SHP77 treated with DMSO at 0.1 percent for 48 hours (cell line): ENCODE measurements at places on chromosomes 11 and 22.

DNA sequence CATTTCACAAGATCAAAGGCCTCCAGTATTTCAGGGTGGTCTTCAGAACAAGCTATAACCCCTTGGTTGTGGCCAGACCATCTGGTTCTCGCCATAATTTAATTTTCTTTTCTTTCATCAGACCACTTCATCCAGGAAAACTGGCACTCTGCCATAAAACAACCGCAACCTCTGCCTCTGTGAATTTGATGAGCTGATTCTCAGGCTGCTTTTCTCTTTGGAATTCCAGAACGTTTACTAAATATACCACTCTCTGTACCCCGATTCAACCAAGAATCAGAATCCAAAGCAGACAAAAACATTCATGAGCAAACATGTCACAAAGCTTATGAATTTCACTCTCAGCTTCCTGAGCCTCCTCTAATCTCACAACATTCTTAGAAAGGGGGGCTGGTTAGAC, 331.8 kb upstream of the SYN3 start:
- no peak for DNase-seq

GRCh38 chr22:48237466-48238283, 1475.2 kb downstream of the TBC1D22A start:
- no peak for DNase-seq

DNA sequence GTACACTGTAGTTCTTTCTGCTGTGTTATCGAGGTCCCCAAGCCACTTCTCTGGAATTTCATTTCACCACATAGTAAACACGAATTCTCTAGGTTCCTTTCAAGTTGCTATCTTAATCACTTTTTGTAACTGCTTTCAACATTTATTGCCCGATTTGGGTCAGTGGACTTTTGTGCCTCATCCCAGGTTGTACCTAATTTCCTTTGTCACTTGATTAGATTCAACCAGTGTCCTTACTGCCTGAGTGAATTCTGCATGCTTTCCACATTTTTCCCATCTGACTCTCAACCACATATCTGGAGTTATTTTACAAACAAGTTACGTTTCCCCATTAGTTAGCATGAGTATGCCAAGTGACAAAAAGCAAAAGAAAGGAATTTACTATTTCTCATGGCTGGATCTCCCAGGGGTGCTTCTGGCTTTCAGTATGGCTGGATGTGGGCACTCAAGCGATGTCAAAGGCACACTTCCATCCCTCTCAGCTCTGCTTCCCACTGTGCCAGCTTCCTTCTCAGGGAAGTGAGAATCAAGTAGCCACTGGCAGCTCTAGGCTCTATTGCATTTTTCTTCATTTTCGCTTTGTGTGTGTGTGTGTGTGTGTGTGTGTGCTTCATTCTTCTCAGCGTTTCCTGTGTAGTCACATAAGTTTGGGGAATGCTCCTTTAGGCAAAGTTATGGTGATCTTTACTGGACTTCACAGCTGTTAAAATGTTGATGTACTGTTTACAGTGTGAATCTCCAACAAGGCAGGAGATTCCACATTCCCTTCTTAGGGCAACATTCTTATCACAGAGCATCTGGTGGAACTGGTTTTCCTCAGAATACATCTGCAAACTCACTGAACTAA, 128.9 kb downstream of the DBX1 start:
- no peak for DNase-seq

GRCh38 chr11:28815110-28815509, 706.9 kb downstream of the METTL15 start:
- DNase-seq: no peak

DNA sequence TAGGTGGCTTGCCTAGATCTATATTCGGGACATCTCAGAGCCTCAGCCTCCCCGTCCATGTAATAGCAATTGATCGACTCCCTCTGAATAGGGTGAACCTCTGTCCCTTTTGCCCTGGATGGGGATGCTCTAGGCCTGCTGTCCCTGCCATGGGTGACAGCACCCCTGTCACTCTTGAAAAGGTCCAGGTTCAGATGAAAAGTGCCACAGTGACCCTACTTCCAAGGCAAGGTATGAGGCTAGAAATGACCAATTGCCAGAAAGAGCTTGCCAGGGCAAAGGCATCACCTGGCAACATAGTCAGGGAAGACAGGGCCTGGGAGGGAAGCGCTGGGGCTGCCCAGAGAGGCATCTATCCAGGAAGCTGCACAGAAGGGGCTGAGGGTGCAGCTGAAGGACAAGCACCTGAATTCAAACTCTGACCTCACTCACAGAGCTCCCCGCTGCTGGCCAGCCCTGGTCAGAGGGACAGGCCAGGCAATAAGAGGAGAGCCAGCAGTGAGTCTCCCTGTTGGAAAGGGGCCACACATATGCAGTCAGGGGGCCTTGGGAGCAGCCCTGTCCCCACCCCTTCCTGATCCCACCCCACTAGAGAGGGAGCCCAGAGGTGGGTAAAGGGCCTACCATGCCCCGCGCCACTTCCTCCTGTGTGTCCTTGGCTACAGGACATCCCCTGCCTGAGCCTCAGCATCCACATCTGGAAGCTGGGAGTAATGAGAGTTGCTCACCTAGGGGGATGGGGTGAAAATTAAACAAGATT, 9.0 kb upstream of the APOBEC3A start:
- no peak for DNase-seq

DNA sequence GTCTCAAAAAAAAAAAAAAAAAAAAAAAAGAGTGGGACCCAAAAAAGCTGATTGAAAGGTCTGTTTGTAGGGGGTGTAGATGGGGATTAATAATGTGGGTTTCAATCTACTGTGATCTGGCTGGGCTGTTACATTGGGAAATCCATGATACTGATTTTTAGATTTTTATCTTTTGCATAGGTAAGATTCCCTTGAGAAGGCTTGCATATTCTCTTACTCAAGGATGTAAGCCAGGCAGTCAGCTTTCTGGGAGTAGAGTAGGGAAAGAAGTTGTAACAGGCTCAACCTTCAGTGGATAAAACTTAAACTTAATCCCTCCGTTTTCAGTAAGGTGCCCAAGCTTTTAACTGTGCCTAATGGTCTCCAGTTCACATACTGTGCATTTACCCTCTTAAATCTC, 1.9 kb upstream of the CHEK1 start:
- no peak for DNase-seq

DNA sequence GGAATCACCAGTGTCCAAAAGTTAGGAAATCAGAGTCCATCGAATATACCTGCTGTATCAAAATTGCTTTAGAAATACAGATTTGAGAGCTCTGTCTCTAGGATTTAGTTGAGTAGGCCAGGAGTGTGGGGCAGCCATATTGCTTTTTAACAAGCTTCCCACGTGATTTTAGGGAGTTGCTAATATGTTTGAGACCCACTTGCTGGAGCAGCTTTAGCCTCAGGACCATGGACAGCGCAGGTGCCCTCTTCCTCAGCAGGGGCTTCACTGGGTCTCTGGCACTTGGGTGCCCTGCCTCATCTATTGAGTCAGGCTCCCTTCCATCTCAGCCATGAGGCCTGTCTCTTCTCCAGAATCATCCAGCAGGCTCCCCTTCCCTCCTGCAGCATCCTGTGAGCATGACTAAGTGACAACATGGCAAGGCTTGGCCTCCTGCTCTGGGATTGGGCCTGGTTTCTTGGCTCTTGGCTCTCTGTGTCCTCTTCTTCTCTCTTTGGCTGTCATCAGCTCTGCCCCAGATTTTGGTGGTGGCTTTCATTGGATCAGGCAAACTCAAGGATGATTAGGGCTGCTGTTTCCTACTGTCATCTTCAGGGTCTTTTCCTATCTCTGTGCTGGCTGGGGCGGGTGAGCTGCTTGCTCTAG, 70.0 kb downstream of the SGSM1 start:
- DNase-seq: no peak

DNA sequence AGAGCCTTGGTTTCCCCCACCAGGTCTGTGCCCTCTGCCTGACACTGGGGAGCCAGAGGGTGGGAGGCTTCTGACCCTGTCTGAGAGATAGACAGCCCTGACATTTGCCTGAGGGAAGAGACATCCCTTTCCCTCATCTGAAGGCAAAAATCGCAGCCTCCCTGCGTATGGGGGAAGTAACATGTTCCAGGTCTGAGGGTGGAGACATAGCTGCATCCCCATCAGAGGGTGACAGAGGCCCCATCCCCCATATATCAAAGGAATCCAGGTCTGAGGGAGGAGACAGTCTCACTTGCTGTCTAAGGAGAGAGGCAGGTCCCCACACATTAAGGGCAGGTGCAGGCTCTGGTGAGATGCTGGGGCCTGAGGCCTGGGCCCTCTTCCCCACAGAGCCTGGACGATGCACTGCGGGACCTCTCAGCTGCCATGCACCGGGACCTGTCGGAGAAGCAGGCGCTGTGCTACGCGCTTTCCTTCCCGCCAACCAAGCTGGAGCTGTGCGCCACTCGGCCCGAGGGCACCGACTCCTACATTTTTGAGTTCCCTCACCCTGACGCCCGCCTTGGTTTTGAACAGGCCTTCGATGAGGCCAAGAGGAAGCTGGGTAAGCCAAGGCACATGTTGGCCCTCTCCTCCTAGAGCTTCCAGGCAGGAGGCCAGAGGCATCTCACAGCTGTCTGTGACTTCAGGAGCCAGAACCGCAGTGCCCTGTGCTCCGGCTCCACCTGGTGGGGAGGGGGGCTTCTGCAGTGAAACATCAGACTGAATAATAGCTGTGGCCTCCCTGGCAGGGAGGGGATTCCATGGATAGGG, 16.1 kb upstream of the RELT start:
- DNase-seq: peak; percentile 7

DNA sequence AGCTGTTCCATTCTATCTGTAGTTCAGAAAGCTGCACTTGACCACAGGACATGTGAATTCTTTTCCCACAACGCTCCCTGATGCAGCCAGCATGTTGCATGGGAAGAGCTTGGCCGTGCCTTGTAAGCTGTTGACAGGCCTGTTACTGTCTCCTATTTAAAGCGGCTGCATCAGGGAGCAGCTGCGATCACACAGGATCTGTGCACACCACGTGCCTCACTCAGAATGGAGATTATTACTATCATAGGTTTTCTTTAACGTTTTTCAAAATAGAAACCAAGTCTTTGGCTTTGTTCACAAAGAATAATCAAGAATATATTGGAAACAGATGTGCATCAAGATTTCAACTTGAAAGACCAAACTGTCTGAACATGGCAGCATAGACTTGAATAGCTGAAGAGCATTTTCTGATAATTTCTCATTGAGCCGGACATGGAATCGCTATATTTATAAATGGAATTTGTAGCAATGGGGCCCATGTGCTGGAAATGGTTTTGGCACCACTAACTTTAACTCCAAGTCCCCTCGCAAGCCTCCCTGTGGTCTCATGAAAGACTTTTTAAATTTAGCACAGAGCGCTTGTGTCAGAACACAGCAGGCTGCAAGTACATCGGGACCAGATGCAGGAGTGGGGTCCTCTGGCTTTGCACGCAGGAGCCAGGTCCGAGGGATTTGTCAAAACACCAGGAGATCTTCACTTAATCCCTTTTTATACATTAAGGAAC, 40.8 kb upstream of the MYO18B start:
- no peak for DNase-seq

DNA sequence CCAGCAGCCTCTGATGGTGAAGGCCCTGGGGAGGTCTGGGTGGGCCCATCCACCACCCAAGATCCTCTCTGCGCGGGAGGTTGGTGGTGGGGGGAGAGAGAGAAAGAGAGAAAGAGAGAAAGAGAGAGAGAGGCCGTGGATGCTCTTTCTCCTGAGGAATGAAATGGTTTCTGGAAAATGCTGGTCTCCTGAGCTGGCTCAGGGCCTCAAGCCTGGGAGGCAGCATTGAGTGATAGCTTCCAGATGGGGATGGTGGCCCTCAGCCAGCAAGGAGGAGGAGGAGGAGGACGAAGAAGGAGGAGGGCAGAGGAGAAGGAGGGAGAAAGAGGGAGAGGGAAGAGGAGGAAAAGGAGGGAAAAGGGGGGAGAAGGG, 4.6 kb downstream of the TSPAN32 start:
- DNase-seq: no peak

- no peak for DNase-seq
These were observed 3.7 kb downstream of the ACAT1 start for GRCh38 chr11:108125096-108125495.

DNA sequence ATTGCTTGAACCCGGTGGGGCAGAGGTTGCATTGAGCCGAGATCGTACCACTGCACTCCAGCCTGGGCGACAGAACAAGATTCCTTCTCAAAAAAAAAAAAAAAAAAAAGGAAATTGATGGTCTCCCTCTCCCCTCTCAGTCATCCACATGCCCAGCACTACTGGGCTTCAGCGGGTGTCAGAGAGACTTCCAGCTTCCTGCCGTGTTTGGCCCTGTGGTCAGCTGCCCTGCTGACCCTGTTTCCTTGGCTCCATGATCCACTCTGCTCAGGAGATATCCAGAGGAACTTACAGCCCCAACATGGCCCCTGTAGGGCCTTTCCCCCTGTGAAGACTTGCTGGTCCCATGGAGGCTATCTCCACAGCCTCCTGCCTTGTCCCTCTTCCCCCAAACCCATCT, 6.1 kb upstream of the PNPLA3 start:
- DNase-seq: no peak

- no peak for DNase-seq
These were observed 36.7 kb upstream of the CLMP start for GRCh38 chr11:123231777-123232176.

GRCh38 chr11:65646958-65647701, 9.2 kb downstream of the SIPA1 start:
- no peak for DNase-seq

DNA sequence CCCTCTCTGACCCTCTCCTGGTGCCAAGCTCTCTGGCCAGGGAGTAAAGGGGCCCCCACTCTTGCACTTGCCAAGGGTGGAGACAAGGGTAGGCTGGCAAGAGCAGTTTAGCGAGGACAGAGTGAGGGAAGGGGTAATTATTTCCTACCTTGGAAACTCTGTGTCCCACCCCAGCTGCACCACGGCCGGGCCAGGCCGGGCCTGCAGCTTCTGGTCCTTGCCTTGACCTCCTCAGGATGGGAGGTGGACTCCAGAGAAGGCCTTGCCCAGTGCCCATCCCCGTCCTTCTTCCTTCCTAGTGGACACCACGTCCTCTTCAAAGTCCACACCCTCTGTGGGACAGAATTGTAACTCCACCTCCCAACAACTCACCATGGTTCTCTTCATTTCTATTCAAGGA, 18.4 kb upstream of the OSBPL5 start:
- DNase-seq: no peak

DNA sequence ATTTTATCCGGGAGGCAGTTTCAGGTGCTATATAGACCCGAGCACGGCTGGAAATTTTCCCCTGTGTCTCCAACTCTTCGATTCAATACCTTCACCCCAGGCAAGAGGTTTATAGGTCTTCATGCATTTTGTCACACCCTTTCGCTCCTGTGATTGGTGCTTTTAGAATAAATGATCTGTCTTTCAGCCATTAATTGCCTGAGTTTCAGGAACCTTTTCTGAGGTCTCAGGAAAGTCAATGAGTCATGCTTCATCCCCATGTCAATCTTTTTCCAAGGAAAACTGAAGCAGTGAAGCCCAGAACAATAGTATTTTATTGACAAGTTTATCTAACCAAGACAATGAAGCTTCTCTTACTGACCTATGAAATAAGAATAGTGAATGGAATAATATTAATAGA, 29.9 kb downstream of the FAM181B start:
- DNase-seq: no peak

DNA sequence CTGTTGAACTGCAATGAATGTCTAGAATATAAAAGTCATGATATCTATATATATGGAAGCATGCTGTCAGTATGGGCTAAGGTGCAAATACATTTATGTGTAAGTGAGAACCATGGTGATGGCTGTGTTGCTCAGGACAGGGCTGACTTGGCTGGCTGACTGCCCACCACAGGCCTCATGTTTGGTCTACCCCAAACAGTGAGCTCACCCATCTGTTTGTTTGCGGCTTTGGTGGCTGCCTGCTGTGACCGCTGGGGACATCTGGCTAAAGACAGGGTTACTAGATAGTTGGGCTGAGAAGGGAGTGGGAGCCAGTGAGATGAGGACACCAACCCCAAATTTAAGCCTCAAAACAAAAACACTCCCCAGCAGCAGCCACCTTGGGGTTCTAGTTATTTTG, 6.3 kb downstream of the CD44 start:
- no peak for DNase-seq

- DNase-seq: no peak
These were observed 683 bp downstream of the PLA2G6 start for GRCh38 chr22:38180841-38181452.
